Gastroesophageal sphincter (tissue), 4 donors: ENCODE measurements at places on chromosomes 13 and 19.

GRCh38 chr13:80755910-80756309 lies 415.0 kb upstream of the SPRY2 start:
- no peak for ATAC-seq

DNA sequence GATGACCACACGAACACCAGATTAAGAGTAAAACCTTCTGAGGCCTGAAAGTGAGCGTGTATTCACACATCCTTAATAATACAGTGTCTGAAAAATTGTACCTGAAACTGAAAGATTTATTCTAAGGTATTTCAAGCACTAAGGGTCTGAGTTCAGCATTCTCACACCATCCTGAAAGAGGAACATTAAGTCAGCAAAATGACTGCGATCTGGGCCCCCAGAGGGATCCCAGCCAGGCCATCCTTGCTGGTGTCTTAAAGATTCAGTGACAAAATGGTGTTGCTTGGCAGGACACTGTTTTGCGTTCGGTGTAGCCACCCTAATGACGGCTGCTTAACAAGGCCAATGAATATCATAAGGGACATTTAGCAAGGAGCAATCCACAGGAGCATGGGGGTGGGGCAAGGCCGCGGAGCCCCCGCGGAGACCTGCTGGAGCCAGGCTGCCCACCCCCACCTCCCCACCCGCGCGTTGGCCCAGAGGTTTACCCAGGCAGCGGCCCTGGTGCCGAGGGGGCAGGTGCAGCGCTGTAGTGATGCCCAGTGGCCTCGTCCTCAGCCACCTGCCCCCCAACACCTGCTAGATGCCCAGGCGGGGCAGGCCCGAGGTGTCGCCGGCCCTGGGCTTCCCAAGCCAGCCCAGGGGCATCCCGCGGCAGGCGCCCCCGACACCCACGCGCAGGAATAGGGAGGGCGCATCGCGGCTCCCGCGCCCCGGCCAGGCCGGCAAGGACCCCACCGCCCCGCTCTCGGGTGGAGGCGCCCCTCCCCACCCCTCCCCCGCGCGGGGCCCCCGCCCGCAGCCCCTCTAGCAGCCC lies 742 bp downstream of the NALCN start:
- ATAC-seq = peak; percentile 10

DNA sequence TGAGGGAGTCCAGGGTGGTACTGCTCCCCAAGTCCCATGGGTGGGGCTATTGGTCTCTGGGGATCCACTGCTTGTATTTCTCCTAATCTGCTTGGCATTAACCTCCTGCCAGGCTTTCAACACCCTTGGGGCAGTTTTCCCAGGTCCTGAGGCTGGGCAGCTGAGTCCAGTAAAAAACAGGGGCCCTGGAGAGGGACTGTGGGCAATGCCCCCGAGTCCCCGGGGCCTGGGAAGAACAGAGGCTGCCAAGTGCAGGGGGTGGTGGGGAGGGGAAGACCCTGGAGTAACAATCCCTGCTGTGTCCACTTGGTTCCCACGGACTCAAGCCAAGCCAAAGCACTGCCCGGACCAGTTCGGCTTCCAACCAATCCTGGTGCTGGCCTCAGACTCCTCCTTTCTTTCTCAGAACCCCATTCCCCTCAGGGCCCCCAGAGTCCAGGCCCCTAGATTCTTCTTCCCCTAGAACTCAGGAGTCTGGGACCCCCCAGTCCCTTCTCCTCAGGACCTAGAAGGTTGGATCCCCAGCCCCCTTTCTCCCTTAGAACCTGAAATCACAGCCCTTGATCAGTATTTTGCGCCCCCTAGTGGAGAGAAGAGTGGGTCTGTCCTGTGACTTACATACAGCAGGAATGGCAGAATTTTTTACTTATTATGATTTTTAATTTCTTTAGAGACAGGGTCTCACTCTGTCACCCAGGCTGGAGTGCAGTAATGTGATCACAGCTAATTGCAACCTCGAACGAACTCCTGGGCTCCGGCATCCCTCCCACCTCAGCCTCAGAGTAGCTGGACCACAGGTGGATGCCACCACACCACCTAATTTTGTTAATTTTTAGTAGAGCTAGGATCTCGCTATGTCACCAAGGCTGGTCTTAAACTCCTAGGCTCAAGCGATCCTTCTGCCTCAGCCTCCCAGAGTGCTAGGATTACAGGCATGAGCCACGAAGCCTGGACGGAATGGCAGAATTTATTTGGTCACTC lies 3.7 kb upstream of the CLPTM1 start:
- ATAC-seq = no peak

GRCh38 chr13:32735859-32736258 lies 149.6 kb downstream of the PDS5B start:
- ATAC-seq = no peak

DNA sequence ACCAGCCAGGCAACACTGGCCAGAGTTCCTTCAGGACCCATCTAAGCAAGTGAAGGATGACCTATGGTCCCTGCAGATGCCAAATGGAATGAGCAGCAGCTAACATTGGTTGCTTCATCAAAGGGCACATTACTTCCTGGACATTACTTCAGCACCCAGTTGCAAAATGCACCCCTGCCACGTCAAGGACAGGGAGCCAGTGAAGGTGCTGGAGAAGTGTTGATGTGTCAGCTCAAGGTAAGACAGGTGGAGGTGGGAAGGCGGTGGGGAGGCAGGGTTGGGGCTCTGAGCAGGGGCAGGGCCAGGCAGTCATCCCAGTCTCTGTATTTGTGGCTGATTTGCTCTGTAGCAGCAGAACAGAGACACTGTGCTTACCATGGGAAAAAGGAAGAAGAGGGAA lies 14.6 kb downstream of the CSNK1A1L start:
- no peak for ATAC-seq

DNA sequence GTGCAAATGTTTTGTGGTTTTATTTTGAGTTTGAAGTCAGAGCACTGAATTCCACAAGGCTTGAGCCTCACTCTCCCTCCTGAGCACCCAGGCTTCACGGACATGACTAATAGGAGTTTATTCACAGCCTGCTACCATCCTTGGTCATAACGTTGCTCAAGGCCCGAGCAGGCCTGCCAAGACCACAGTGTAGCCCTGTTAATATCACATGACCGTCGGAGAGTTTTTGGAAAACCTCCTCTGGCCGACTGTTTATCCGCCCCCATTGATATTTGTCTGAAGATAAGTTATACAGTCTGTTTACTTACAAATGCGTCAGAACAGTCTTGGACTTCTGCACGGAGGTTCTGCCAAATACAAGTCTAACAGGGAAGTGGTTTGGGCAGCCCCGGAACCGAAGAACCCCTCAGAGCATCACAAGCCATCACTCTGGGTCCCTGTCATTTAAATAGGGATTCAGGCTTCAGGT lies 89.9 kb downstream of the COL4A2 start:
- peak; percentile 94 for ATAC-seq

DNA sequence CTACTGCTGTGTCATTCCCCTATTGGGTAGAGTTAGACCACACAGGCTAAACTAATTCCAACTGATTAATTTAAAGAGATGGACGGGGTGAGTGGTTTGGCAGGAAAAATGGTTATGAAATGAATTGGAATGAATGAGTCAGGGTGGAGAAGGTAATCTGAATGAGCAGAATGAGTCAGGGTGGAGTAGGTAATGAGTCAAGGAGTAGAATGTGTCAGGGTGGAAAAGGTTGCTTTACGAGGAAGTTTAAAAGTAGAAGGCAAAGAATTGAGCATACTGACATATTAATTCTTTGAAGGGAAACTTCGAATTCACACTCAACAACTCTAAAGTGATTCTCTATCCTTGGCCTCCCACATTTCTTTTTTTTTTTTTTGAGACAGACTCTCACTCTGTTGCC lies 12.7 kb upstream of the ZNF121 start:
- no peak for ATAC-seq
